Kasumi-1 (cell line): ENCODE measurements at places on chromosomes 3 and 15.
A peak's percentile ranks its signal among the peaks of the same experiment; 100 is the strongest.

DNA sequence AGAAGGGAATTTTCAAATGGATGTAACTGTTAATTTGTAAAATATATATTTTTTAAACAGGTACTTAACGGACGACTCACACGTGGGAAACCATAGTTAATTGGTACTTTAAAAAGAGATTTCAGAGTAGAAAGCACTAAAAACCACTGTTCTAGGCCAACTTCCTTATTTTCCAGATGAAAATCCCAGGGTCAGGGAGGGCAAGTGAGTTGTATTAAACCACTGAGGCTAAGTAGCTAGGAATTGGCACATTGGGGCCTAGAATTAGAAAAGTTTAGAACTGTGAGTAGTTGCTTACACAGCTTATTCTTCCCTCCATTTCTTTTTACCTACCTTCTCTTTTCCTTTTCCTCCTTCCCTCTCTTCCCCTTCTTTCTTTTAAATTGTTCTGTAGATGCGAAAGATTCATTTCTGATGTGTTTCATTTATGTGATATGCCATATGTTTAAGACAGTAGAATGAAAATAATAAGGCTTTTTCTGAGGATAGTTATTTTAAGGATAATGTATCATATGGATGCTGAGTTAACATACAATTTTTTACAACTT is 4.1 kb upstream of the UTS2B start:
- peak; percentile 14 for DNase-seq

- DNase-seq: no peak
These were observed 99.5 kb downstream of the SNRPN start for GRCh38 chr15:25054329-25054728.

DNA sequence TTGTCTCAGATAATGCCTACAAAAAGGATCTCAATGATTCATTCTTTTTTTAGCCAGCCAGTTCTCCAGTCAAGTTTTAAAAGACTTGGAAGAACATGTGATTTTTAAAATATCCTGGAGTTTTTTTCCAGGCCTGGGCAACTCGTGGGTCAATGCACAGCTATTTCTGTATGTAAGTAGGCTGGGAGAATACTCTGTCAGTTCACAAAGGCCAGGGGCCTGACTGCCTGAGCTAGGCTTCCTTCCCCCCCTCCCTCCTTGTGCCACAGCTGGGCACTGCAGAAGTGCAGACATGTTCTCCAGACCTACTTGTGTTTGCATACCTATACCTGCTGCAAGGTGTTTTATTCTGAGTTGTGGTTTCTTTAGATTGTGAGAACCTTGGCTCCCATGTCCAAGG is 43.7 kb downstream of the CTDSPL start:
- DNase-seq: no peak

- DNase-seq: peak; percentile 7
These were observed 17.1 kb downstream of the STX19 start for GRCh38 chr3:94011233-94011711.

- no peak for DNase-seq
These were observed 134.5 kb upstream of the ONECUT1 start for GRCh38 chr15:52924630-52925029.

DNA sequence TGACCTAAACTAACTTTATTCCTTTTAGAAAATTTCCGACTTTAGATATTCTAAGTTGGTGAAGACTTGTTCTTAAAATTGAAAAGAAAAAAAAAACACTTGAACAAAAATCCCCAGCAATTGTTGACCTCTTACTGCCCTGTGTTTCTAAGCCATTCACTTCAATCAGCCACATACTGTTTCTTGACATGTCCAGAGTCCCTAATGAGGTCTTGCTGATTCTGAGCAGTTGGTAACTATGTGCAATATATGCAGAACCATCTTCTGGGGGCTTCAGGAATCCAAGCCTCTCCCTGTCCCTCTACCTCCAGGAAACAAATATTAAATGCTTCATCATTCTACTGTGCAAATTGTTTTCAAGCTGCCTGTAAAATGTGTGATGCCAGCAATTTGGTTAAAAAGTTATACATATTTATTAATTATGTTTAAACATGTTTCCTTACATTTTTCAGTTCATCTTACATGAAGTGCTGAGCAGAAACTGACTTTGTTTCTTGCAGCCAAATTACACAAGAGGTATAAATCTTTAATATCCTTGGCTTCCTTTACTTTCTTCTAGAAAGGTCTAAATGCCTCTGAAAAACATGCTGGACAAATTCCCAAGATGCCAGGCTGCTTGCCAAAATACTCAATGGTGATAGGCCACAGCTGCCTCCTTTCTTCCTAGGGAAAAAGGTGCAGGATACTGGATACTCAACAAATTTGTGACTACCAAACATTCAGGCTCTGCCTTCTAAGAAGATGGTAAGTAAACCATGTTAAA is 19.8 kb upstream of the GYG1 start:
- no peak for DNase-seq
